ENCODE measurements at places on chromosomes 13 and 19. TPM values are rescaled to one million over a fixed set of nuclear protein-coding genes. Genes with fewer than 3 reads are reported as not detected.
A peak's percentile ranks its signal among the peaks of the same experiment; 100 is the strongest.

GRCh38 chr19:53525922-53526321, 12.0 kb upstream of the ZNF331 start:
- no peak for DNase-seq

DNA sequence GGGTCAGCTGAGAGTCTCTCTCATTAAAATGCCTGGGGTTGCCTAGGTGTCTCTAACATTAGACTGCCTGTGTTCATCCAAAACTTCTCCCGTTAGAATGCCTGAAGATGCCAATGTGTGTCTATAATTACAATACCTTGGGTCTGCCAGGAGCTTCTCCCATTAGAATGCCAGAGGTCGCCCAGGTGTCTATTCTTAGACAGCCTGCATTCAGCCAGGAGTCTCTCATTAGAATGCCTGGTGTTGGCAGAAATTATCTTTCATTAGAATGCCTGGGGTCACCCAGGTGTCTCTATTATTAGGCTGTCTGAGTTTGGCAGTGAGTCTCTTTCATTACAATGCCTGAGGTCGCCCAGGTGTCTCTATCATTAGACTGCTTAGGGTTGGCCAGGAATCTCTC, 1560.2 kb downstream of the UQCRFS1 start:
- no peak for DNase-seq

DNA sequence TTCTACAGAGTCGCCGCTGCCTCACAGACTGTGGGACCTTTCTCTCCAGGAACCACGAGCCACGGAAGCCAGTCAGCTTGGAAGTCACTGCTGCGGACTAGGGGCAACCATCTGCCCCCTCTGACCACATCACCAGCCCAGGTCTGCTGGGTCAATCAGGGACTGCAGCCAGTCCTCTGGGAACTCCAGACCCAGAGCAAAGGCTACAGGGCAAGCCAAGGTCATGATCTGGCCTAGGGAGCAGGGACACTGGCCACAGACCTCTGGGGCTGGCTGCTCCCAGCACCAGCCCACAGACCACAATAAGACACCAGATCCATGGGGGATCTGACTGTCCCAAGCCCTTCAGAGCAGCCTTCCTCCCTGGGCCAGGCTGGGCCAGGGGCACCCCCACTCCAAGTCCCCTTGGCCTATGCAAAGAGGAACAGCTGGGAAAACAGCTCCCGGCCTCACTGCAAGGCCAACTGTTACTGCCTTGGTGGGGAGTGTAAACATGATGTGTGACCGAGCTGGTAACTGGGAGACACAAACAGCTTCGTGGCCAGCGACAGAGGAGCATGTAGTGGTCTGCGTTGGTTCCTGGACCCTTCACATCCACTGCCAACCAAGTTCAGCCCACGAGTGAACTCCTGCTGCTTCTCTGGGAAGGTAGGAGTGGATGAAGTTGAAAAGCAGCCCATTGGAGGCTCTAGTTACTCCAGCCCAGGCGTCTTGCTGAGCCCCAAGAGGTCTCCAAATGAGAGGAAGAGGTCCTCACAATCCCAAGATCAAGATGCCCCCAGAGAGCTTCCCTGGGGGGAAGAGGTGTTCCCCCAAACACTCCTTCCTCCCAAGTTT, 1.5 kb downstream of the AKT2 start:
- DNase-seq, result no peak

- DNase-seq, result no peak
Measured at GRCh38 chr19:7292950-7293761, 1.1 kb downstream of the INSR start.

GRCh38 chr13:22002893-22003292, 332.0 kb downstream of the FGF9 start:
- DNase-seq, result no peak

- peak; percentile 5 for DNase-seq
Measured at GRCh38 chr19:51637362-51637978, 7.3 kb upstream of the SIGLEC5 start.

- DNase-seq, result peak; percentile 6
Measured at GRCh38 chr13:98443329-98443728, 133.6 kb downstream of the STK24 start.

GRCh38 chr19:4058693-4059452, 7.8 kb downstream of the ZBTB7A start:
- no peak for DNase-seq

DNA sequence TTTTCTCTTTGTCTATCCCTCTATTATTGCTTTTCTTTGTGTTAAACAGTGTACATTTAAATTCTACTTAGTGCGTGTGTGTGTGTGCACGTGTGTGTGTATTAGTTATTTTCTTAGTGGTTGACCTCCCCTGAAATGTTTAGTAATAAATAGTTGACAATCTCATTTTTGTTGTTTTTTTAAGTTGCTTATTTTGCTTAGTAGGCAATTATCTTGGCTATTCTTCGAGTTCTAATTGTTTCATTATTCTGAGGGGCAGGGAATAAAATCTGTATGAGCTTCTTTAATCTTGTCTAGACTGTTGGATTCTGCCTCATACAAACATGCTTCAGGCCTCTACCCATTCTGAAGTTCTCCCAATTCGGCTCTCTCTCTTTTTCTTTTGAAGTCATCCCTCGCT, 1169.0 kb upstream of the ATXN8OS start:
- no peak for DNase-seq

DNA sequence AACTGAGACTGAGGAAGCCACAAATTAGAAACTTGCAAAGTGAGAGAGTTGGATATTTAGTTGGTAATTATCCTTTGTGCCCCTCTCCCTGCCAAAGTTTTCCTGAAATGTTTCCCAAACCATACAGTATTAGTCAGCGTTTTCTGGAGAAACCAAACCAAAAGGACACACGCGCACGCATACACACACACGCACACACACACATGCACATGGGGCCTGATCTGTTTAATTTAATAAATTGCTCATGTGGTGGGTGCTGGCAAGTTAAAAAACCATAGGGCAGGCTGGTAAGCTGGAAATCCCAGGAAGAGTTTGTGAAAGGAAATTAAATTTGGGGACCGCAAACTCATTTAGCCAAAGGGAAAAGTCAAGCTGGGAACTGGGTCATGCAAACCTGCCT, 11.7 kb upstream of the CYSLTR2 start:
- DNase-seq, result no peak

- DNase-seq, result no peak
Measured at GRCh38 chr19:8626842-8627241, 3.6 kb upstream of the NFILZ start.

GRCh38 chr13:48561466-48562235, 28.8 kb upstream of the RCBTB2 start:
- DNase-seq, result no peak

GRCh38 chr19:43639519-43640423, at the start of gene CADM4:
CADM4 (minus strand) TSS chr19:43639850; CDS start chr19:43639790, 60 bp downstream.
- no peak for DNase-seq

DLEU7 gene
- not detected for total RNA-seq

NLRP7 gene
- not detected for total RNA-seq

DLL3 gene
- total RNA-seq, result 4.0 TPM

CCDC97 gene
- 7.3 TPM for total RNA-seq

LRFN3 gene
- 6.1 TPM for total RNA-seq

SPTBN4 gene
- total RNA-seq, result 2.8 TPM
